PC-9 (cell line): ENCODE measurements at places on chromosomes 3 and 15. TPM values are rescaled to one million over a fixed set of nuclear protein-coding genes. Genes with fewer than 3 reads are reported as not detected.

DNA sequence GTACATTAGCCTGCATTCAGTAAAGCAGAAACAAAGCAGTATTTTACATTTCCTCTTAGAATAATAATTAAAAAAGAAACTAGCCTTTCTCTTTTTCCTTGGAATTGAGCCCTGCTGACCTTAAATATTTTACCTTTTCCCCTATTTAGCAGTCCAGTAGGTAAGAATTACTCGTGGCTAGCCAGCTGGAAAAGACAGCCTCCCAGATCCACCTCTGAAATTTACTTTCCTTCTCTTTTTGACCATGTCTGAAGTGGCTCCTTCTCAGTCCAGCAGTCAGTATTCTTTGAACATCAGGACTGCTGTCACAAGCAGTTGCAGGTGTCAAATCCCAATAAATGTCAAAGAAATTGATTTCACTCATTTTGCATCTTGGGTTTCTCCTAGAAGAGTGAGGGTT lies 311.5 kb upstream of the DCBLD2 start:
- DNase-seq: no peak

DNA sequence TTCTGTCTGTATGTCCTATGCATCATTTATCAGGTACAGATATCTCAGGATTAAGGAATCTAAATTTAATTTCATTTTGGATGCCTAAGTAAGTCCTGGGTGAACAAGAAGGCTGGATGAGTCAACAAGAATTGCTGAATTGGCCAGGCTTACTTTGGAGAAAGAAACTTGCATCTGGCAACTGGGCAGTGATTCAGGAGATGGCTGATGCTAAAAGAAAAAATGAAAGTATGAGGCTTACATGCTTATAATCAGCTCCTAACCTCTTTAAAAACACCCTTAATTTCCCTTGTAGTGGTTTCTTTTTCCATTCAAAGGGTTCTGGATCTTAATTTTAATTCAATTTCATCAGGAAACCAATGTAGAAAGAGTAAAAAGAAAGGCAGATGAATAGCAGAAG lies 228.8 kb upstream of the PEX5L start:
- DNase-seq: no peak

GRCh38 chr3:148955544-148956346 lies 35.6 kb upstream of the GYG1 start:
- DNase-seq: peak; percentile 50

DNA sequence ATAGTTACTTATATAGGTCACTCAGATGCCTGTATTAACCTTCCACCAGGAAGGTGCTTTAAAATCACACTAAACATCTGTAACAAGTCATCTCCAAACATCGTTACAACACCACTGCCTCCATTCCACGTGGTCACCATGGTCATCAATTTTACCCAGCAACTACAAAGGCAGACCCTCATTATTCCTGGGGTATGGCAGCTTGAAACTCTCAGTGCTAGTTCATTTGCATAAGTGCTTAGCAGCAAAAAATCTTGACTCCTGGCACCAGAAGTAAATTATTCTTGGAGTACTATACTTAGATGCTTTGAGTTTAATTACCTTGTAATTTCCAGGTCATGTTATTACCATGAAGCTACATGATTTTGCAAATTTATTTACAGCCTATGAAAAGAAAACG lies 250.6 kb downstream of the KBTBD8 start:
- DNase-seq: no peak

DNA sequence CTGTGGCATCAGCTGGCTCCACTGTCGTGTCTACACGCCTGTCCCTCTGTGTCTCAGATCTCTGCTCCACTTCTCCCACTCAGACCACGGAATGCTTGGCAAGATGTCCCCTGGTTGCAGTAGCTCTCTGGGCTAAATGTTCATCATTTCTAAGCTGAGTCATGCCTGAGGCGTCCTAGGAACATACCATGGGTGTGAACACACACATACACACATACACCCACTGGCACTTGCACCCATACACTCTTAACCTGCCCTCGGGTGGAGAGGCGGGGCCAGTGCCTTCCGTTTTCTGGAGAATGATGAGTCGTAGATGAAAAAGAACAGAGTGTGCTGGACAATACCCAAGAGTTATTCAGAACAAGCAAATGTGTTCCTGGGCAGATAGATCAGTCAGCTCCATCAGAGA lies 72.4 kb downstream of the SENP2 start:
- DNase-seq: peak; percentile 69

Gene FETUB
- not detected in 2 replicates for total RNA-seq
